ENCODE measurements at places on chromosomes 13 and 19.

DNA sequence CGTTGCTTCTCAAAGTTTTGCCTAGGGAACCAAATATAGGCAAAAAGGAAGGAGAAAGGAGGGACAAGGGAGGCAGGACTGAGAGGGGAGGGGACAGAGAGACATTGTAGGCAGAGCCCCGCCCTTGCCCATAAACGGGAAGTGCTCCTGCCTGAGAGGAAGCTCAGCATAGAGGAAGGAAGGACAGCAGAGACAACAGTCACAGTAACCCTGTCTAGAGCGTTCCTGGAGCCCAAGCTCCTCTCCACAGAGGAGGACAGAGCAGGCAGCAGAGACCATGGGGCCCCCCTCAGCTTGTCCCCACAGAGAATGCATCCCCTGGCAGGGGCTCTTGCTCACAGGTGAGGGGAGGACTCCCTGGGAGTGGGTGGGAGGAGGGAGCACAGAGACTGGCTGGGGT lies at the start of gene CEACAM21:
Gene CEACAM21, plus strand, starts transcription at position 169 of the 400 bp plus-strand sequence. Its CDS starts 109 bp downstream, at position 278.
- no peak for DNase-seq

GRCh38 chr13:25180775-25181537 lies 8.9 kb upstream of the AMER2 start:
- DNase-seq: no peak

DNA sequence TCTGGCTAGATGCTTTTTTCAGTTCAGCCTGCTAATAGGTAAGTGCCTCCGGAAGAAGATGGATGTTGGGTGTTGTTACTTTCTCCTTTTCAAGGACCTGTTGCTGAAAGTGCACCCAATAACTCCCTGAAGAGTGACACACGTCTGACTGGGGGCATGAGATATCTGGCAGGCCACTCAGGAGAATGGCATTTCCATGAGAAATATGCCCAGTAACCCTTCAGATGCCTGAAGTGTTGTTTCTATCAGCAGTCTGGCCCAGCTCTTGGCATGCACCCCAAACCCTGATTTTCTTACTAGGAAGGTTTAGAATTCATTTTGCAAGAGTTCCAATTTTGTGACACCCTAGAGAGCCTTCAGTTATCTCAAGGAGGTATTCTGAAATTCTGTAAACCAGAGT lies 71.5 kb downstream of the ARHGAP35 start:
- DNase-seq: no peak

- DNase-seq: no peak
Measured at GRCh38 chr13:78659450-78659730, 435 bp upstream of the OBI1 start.

GRCh38 chr13:94251831-94252608 lies 227.5 kb downstream of the DCT start:
- no peak for DNase-seq

DNA sequence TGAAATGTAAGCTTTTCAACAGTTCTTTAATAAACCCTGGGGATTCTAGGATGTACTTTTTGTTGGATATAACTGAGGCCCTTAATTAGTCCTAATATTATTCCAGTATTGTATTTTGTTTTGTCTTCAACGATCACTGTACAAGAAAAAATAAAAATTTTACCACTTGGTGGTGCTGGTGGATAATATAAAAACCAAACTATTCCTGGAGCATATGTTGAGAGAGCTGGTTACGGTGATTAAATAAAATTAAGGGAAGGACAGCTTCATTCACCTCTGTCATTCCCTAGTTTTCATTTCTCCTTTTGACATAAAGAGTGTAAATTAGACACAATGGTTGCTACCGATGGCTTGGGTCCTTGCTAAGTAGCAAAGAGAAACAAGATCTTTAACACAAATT lies 598.6 kb upstream of the PCDH20 start:
- DNase-seq: no peak

GRCh38 chr13:30872685-30873461 lies 33.2 kb upstream of the MEDAG start:
- no peak for DNase-seq

DNA sequence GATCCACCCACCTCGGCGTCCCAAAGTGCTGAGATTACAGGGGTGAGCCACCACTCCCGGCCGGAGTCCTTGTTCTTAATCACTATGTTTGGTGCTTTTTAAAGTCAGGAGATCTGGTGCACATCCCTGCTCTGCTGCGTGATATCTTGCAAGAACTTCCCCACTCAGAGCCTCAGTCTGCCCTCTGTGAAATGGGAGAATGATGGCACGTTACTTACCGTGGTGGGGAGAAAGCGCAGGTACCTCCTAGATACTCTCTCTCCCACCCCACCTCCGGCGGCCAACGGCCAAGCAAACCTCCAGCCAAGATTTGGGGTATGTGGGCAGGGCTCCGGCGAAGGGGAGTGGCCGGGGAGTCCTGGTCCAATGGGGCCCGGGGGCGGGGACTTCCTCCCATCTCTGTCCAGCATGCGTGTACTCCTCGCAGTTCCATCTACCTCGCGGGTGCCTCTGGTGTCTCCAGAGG lies at the start of gene RYR1:
Gene RYR1, plus strand, starts transcription at position 424 of the 466 bp plus-strand sequence. CDS start 139 bp downstream, outside the sequence.
- DNase-seq: no peak

- peak; percentile 44 for DNase-seq
Measured at GRCh38 chr13:106566641-106567473, 1.1 kb downstream of the ARGLU1 start.

- DNase-seq: no peak
Measured at GRCh38 chr19:6057651-6058517, 52.4 kb downstream of the RFX2 start.

- no peak for DNase-seq
Measured at GRCh38 chr13:72384186-72384823, 343.1 kb downstream of the MZT1 start.

GRCh38 chr19:35362261-35363000 lies 4.2 kb downstream of the FFAR3 start:
- DNase-seq: no peak

DNA sequence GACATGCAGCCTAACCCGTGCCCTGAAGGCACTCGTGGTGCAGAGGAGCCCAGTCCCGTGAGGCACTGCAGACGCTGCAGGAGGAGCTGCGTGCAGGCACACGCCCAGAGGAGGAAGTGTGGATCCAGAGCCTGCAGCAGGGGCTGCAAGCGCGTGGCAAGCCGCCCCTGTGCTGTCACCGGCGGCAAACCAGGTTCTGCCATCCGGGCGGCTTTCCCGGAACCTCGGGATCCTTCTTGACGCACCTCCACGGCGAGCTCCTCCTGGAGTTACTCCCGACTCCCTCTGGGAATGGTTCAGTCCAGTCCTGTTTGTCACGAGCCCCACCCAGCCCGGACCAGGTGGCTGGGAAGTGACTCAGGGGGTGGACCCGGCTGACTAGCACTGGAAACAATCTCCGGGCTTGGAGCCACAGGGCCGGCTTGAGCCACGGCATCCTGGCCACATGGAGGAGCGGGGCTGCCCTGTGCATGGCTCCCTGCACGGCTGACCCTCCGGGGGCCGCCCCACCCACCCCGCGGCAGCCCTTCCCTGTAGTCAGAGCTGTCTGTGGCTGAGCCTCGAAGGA lies 10.2 kb downstream of the DPP9 start:
- no peak for DNase-seq

- DNase-seq: no peak
Measured at GRCh38 chr13:25602176-25602575, 230.4 kb downstream of the ATP8A2 start.

DNA sequence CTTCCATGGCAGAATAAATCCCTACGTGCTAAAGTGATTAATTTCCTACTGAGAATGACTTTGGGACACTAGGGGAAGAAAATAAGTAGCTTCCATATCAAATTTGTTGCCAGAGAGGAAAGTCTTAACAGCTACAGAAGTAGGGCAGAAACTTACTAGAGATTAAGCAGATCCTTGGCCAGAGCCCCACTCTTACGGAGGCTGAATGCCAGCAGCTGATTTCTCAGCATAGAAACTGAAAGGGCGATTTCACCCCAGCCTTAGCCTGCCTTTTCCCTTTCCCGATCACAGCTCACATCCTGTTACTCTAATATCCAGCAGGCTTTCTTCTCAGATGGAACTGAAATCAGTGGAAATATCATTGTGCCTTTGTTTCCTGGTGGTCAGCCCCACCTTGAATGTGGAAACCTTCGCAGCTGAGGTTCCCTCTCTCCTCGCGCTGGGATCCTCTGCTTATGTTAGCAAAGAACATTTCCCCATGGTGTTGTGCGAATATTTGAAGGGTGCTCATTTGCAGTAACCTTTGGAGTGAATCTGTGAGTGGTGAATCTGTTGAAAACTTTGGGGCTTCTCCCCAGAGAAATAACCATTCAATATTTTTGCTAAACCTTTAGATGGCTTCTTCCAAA lies 8.4 kb downstream of the FAM124A start:
- no peak for DNase-seq

GRCh38 chr19:2261438-2262172 lies 5.4 kb upstream of the JSRP1 start:
- peak; percentile 76 for DNase-seq

- no peak for DNase-seq
Measured at GRCh38 chr13:26682606-26683005, 78.0 kb downstream of the GPR12 start.

GRCh38 chr19:47280183-47280797 lies 5.6 kb downstream of the INAFM1 start:
- DNase-seq: peak; percentile 64

GRCh38 chr13:50129706-50130122 lies 114.5 kb downstream of the KCNRG start:
- DNase-seq: no peak

DNA sequence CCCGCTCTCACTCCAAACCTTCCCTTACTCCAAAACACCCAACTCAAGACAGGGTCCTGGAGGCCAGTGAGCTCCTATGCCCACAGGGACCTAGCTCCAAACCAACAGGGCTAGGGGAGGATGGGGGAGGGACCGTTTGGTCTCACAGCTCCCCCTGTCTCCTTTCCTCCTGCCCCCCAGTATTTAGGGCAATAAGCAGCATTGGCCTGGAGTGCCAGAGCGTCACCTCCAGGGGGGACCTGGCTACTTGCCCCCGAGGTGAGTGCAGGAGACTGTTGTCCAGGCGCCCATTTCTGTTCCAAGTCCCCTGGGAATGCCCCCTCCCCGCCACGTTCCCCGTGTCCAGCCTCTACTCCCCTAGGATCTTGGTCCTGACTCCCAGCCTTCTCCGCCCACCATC lies 792 bp downstream of the RETN start:
- DNase-seq: no peak

DNA sequence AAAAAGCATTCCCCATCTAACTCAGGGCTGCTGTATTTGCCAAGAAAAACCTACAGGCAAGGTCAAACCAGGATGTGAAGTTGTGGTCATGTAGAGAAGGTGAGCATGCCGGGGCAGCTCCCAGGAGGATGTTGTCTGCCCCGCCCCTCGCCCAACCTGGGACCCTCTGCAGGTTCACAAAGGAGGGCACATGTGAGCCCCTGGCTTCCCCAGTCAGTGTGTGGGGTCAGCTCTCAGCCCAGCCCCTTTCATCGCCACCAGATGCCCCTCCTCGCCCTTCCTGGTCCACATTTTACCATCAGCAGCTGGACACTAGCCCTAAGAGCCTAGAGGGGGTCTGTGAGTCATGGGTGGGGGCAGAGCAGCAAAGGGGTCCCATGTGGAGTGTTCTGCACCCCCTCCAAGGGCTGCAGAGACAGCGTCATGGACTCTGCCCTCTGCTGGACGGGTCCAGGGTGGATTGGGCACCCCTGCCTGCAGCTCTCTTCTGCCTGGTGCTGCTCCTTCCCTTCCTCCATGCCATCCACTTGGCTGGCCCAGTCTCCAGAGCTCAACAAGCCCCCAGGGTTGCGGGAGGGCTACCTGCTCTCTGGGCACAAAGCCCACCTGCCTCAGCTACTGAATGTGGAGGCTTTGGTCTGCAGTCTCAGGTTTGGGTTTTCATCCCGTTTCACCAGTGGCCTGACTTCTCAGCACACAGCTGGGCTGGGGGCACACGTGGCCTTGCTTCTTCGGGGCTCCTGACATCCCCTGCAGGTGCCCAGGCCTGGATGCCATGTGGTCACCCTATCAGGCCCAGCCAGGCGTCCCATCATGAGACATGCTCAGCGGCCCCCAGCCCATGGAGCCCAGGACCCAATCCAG lies 3.7 kb downstream of the PLEKHF1 start:
- no peak for DNase-seq

GRCh38 chr13:27942972-27943371 lies 23.2 kb downstream of the PDX1 start:
- no peak for DNase-seq

DNA sequence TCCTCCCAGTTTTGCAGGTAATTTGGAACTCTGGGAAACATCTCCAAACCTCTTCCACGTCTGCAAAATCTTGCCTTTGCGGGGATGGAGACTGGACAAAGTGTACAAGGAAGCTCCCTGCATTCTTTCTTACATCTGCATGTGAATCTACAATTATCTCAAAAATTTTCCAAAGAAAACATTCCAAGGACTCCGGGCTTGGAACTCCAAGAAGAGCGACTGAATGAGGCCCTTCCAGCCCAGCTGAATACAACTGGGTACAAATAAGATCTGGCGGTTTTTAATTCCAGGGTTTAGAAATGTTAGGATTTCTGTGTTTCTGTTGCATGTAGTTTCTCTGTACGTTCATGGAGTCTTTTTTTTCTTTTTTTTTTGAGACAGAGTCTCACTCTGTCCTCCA lies 28.5 kb downstream of the EXOC3L2 start:
- DNase-seq: no peak

DNA sequence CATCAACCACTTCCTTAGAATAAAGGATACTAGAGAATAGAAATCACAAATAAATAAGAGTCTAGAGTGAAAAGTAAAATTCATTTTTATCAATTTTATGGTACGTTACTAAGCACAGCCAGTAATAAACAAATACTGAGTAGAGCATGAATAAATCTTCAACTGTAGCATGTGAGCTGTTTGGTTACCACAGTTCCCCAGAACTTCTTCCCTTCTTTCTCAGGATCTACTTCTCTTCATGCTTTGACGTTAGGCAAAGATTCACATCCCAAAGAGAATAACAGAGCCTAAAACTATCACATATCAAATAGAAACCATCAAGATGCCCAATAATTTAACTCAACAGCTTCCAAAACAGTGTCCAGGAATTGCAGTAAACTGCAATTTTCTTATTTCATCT lies 7.4 kb downstream of the RUBCNL start:
- no peak for DNase-seq

GRCh38 chr19:38013913-38014580 lies 107.0 kb downstream of the SIPA1L3 start:
- no peak for DNase-seq

- peak; percentile 86 for DNase-seq
Measured at GRCh38 chr13:30307194-30307970, at the start of gene KATNAL1. KATNAL1 (minus strand) TSS chr13:30307551; CDS start chr13:30283777, 23,774 bp downstream.
